Left lung (tissue), 14 donors: ENCODE measurements at places on chromosomes 11 and 22.

- DNase-seq, result no peak
- H3K36me3 ChIP-seq, result no peaks in the 10 kb centered on the region
- H3K4me3 ChIP-seq, result no peak overlapping the region
- no peak overlapping the region for H3K27ac ChIP-seq
- no peaks in the 10 kb centered on the region for H3K4me1 ChIP-seq
Measured at GRCh38 chr11:18731949-18732821, 6.2 kb upstream of the IGSF22 start.

DNA sequence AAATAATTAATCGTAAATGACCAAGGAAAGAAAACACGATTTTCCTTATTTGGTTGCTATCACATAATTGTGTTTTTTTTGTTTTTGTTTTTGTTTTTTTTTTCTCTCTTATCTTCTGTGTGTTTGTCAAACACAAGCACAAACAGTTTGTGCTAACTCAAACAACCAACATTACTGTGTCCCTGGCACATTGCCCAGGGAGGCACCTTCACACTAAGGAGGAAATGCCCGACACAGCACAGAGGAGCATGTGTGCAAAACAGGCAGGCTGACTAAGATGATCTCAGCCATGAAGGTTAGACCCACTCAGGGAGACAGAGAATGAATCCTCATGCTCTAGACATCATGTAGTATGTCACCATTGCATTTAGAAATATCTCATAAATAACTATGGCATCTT, 130.1 kb downstream of the SOX6 start:
- no peaks in the 10 kb centered on the region for H3K4me1 ChIP-seq
- no peak overlapping the region for H3K27ac ChIP-seq
- no peaks in the 10 kb centered on the region for H3K36me3 ChIP-seq
- H3K4me3 ChIP-seq, result no peak overlapping the region
- no peaks in the 10 kb centered on the region for H3K27me3 ChIP-seq
- DNase-seq, result peak; percentile 28

GRCh38 chr11:75563978-75564552, 2.0 kb downstream of the SERPINH1 start:
- DNase-seq, result no peak
- peaks cover 34% of the 10 kb centered on the region for H3K4me1 ChIP-seq
- peak overlapping the region; percentile 100 for H3K27ac ChIP-seq
- peaks cover 23% of the 10 kb centered on the region for H3K27me3 ChIP-seq

DNA sequence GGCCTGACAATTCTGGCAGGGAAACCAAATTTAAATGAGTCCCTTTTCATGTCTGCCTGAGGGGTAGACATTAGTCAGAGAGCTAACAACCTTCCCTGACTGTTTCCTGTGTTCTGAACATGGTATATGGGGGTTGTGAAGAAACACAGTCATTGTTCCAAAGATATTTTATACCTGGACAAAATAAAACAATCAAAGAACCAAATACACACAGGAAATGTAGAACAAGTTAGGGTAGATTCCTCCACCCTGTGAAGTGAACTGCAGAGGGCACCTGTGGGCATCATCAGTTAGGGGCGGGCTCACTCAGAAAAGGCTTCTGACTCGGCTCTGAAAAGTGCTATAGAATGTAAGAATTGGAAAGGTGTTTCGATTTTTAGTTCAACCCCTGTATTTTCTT, 231.9 kb upstream of the CADM1 start:
- H3K36me3 ChIP-seq, result no peaks in the 10 kb centered on the region
- no peak overlapping the region for H3K27ac ChIP-seq
- no peak overlapping the region for H3K4me3 ChIP-seq
- no peaks in the 10 kb centered on the region for H3K27me3 ChIP-seq
- peak; percentile 35 for DNase-seq

DNA sequence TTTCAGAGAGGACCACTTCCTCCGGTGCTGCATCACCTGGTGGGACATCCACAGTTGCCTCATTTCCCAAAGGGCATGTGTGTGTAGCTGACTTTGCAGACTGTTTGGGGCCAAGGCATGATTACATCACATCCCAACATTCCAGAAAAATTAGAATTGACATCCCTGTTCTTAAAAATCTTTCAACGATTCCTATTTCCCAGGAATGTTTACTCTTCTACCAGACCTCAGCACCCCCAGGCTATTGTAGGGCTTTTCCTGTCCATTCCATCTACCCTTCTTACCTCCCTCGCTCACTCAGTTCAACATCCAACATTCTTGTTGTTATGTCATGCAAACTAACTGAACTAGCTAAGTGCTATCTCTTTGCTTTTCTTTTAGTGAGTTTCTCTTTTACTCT, 37.3 kb downstream of the PIWIL4 start:
- peaks cover 5% of the 10 kb centered on the region for H3K36me3 ChIP-seq
- no peaks in the 10 kb centered on the region for H3K27me3 ChIP-seq

GRCh38 chr11:32472226-32472625, 36.9 kb upstream of the WT1 start:
- H3K4me1 ChIP-seq, result no peaks in the 10 kb centered on the region
- H3K36me3 ChIP-seq, result no peaks in the 10 kb centered on the region
- no peak overlapping the region for H3K4me3 ChIP-seq
- no peaks in the 10 kb centered on the region for H3K27me3 ChIP-seq
